Urothelium cell line (cell line): ENCODE measurements at places on chromosomes 3 and 15.
A peak's percentile ranks its signal among the peaks of the same experiment; 100 is the strongest.

DNA sequence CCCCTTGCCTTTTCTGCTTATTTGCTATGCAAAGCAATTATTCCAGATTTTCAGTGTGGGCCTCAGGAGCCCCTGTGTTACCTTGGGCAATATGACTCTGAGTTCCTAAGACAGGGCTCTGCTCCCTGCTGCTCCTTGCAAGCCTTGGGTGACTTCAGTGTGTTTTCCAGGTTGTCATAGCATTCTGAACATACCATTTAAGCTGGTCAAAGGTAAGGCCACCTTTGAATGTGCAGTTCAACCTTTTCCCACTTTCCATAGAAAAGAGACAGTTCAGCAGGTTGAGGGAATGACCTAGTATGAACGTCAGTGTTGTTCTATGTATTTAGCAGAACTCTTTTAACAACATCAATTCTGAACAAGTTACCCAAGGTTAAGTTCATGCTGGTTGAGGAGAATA is 302.2 kb downstream of the PTPRG start:
- DNase-seq, result no peak

- DNase-seq, result no peak
Measured at GRCh38 chr3:109642025-109642424, 304.7 kb upstream of the DPPA4 start.

DNA sequence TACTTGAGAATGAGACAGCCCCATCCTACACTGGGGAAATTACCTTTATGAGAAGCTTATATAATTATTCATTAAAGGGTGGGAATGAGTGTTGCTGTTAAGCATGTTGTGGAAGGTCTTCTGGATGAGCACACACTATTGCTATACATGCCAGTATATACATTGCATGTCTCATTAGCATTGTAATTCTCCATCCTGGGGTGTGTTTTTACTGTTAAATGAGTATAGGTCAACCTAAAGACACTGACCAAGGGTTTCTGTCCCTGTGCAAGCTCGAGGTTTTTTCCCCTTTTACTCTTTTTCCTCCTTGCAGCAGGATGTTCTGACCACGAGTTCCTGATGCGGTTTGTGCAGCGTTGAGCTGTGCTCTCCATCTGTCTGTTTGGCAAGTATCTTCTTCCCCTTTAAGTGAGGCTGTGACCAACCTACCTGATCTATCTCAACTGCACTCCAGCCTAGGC is 7.2 kb upstream of the IVD start:
- no peak for DNase-seq

- DNase-seq, result peak; percentile 95
Measured at GRCh38 chr3:134374105-134374790, at the start of gene AMOTL2. Gene AMOTL2 (minus strand): TSS chr3:134374447. CDS start chr3:134371433, 3,014 bp downstream.

- no peak for DNase-seq
Measured at GRCh38 chr15:86591158-86591557, 511.5 kb downstream of the AGBL1 start.

DNA sequence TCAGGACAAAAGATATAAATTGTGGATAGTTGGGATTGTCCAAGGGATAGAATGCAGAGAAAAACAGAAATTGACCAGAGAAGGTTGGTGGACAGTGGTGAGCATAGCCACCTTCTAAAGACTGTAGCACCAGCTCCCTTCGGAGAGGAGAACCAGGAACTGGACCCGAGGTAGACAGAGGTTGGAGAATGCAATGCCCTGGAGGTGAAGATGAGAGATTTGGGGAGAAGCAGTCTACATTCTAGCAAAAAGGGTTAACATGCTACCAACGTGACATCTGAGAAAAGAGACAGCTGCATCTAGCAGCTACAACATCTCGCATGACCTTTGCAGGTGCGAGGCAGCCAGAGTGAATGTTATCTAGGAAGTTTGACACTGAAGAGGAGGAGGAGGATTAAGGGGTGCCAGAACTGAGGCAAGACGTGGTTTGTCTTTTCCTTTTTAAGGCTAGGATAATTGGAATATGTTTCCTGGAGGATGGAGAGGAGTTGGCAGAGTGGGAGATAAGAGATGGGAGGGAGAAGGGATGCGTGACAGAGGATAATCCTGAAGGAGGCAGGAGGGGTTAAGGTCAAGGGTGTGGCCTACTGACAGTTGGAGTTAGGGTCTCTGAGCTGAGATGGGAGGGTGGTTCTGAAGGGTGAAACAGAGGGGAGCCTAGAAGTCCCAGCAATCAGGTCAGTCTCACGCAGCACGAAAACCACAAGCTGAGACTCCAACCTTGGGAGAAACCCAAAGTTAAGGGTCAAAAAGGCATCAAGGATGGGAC is 103.7 kb upstream of the NR2E3 start:
- DNase-seq, result no peak

DNA sequence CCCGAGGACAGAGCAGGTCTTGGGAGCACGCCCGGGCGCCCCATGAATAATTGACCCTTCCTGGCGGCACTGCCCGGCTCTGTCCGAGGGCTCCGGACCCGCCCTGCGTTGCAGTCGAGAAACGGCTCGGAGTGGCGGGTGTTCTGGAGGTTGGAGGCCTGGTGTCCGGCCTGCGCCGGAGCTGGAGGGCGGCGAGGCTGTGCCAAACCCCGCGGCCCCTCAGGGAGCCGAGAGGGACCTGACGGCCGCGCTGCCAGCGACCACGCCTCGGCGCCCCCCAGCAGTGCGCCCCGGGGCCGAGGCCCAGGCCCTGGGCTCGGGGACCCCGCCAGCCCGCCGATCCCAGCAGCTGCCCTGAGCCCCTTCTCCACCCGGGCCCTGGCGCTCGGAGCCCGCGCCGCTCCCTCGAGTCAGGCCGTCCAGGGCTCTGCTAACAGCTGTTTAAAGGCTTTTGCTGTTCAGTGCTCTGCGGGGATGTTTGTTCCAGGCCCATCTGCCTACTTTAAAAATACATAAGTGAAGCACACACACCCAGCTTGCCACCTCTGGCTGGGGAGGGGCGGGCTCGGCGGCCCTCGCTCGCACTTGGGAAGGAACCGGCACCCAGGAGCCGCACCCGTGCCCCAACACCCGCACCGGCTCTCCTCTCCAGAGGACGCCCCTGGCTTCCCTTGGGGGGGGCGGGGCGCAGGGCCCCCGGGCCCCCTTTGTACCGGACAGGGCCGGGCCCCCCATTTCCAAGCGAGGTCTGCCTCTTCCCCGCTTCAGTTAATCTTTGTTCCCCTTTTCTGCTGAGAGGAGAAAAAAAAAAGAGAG is 730 bp upstream of the ZNF710 start:
- DNase-seq, result no peak

- DNase-seq, result no peak
Measured at GRCh38 chr3:54137311-54137710, 15.0 kb downstream of the CACNA2D3 start.

GRCh38 chr15:83057696-83058376 is 9.2 kb downstream of the BTBD1 start:
- DNase-seq, result no peak

- DNase-seq, result peak; percentile 88
Measured at GRCh38 chr15:26773067-26773877, 406 bp upstream of the GABRB3 start.

DNA sequence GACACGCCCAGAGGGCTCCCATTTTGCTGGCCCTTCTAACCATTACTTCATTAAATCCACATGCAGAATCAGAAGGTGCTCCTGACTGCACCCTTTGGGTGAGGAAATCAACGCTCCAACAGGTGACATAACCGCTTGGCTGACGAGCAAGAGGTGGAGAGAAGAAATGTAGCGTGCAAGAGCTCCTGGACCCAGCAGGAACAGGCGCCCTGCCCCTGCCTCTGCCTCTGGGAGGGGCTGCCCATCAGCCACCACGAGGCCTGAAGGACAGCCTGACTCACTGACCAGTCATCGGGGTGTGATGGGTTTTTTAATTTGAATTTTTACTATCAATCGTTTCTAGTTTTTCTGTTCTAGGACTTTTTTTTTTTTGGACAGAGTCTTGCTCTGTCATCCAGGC is 218.2 kb downstream of the ADAMTS17 start:
- DNase-seq, result no peak

DNA sequence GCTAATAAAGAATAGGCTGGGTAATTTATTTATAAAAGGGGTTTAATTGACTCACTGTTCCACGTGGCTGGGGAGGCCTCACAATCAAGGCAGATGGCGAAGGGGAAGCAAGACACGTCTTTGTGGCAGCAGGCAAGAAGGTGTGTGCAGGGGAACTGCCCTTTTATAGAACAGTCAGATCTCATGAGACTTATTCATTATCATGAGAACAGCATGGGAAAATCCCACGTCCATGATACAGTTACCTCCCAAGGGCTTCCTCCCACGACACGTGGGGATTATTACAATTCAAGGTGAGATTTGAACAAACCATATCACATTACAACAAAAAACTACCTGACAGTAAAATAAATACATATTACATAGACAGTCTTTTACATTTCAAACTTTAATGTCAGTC is 414.9 kb downstream of the NAALADL2 start:
- no peak for DNase-seq

DNA sequence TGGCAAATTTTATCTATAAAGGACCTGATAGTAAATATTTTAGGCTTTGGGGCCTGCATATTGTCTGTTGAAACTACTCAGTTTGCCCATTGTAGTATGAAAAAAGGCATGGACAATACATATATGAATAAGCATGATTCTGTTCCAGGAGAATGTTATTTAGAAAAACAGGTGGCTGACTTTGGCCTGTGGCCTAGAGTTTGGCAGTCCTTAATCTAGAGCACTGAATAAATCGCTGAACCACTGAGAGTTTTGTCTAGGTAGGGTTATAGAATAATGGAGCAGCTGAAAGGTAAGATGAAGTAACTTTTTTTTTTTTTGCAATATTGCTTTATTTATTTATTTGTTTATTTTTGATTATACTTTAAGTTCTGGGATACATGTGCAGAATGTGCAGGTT is 75.0 kb downstream of the LRRC49 start:
- no peak for DNase-seq

GRCh38 chr3:191568206-191568605 is 107.2 kb downstream of the PYDC2 start:
- no peak for DNase-seq

DNA sequence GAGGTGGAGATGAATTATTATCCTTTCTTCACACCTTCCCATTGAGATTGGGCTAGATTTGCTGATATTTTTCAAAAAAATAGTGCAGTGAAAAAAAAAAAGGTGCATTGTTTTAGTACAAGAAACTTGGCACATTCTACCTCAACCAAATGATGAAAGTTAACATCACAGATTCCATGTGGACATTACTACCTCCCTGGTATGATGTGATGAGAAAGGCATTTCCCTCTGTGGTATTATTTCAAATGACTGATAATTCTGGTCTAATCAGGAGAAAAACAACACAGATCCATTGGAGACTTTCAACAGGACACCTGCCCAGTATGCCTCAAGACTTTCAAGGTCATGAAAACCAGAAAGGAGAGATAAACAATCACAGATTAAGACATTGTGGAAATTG is 313.4 kb downstream of the BCHE start:
- peak; percentile 3 for DNase-seq

DNA sequence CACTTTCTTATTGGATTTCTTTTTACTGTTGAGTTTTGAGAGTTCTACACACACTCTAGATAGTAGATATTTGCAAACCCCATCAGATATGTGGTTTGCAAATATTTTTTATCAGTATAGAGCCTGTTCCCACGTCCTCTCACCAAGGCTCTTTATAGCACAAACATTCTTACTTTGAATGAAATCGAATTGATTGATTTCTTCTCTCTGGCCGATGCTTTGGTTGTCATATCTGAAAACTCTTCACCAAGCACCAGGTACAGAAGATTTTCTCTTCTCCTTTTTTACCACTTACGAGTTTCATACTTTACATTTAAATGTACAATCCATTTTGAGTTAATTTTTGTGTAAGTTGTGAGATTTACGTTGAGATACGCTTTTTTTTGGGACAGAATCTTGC is 163.4 kb downstream of the PTPRG start:
- no peak for DNase-seq
